ENCODE measurements at places on chromosomes 5 and 9.

- H3K27ac ChIP-seq = no peak overlapping the region
- no peak overlapping the region for H3K4me3 ChIP-seq
- H3K4me1 ChIP-seq = no peaks in the 10 kb centered on the region
- no peak for DNase-seq
- H3K27me3 ChIP-seq = peaks cover 7% of the 10 kb centered on the region
Measured at GRCh38 chr9:83066771-83067170, 3.8 kb upstream of the RASEF start.

DNA sequence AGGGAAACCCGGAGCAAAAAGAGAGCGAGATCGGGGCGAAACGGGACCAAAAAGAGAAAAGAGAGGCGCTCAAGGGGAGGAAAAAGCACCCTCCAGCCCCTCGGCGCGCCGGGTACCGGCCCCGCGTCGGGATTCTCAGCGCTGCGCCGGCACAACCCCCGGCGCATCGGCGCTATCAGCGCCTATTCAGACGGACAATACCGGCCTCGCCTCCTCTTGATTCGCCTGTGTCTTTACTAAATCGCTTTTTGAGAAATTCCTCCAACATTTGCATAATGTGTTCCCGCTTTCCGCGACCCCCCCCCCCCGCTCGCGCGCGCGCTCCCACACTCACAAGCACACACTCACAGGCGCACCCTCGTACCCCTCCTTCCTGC is 578 bp downstream of the LHX6 start:
- DNase-seq = no peak
- no peak overlapping the region for H3K27ac ChIP-seq
- H3K4me3 ChIP-seq = peak overlapping the region; percentile 62

DNA sequence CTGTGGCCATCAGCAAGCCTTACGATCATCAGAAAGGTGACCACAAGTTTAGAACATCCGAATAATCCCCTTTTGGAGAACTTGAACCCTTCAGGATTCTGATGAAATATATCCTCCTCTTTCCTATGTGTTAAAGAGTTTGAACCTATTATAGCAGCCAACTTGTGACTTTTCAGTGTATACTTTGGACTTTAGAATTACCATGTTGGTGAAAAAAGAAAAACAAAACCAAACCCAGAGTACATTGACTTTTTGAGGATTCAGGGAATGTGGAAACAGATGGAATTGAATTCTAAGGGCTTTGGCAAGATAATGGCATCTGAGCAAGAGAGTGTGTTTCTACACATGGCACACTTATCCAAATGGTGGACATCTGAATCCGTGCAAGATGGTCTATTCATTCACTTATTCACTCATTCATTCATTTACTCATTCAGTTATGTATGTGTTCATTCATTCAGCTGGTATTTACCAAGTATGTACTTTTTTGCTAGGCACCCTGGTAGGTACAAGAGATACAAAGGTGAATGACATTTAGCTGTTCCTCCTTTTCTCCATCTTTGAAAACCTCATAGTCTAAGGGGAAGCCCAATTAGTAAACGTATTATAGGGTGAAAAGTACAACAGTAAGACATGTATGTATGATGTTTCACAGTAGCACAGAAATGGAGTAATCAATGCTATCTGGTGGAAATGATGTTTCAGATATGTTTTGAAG is 91.8 kb downstream of the PRDM6 start:
- no peak overlapping the region for H3K27ac ChIP-seq
- H3K4me1 ChIP-seq = peaks cover 3% of the 10 kb centered on the region
- DNase-seq = no peak
- no peak overlapping the region for H3K4me3 ChIP-seq
- no peaks in the 10 kb centered on the region for H3K36me3 ChIP-seq

GRCh38 chr9:136148766-136149165 is 30.1 kb upstream of the TMEM250 start:
- peaks cover 21% of the 10 kb centered on the region for H3K4me1 ChIP-seq
- H3K27me3 ChIP-seq = peaks cover 2% of the 10 kb centered on the region
- H3K27ac ChIP-seq = no peak overlapping the region
- DNase-seq = no peak

GRCh38 chr9:133710661-133711427 is 27.3 kb downstream of the SARDH start:
- H3K27me3 ChIP-seq = no peaks in the 10 kb centered on the region
- peaks cover 15% of the 10 kb centered on the region for H3K4me1 ChIP-seq
- no peak overlapping the region for H3K27ac ChIP-seq
- H3K4me3 ChIP-seq = no peak overlapping the region

DNA sequence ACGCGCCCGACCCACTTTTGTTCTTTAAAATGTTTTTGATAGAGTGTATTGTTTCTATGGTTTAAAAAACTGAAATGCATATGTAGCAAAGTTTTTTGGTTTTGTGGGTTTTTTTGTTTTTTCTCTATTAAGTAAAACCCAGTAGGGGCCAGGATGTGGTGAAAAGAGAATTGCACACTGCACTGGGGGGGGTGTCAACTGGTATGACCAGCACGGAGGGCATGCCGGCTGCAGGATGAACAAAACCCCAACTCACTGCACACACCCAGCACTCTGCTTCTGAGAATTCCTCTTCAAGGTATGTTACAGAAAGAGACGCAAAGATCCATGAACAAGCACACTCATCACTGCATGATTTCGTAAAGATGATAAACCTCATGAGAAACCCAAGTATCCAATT is 75.0 kb downstream of the STK10 start:
- H3K36me3 ChIP-seq = no peaks in the 10 kb centered on the region
- peaks cover 2% of the 10 kb centered on the region for H3K4me1 ChIP-seq
- no peaks in the 10 kb centered on the region for H3K27me3 ChIP-seq
- no peak overlapping the region for H3K27ac ChIP-seq
- no peak overlapping the region for H3K4me3 ChIP-seq

DNA sequence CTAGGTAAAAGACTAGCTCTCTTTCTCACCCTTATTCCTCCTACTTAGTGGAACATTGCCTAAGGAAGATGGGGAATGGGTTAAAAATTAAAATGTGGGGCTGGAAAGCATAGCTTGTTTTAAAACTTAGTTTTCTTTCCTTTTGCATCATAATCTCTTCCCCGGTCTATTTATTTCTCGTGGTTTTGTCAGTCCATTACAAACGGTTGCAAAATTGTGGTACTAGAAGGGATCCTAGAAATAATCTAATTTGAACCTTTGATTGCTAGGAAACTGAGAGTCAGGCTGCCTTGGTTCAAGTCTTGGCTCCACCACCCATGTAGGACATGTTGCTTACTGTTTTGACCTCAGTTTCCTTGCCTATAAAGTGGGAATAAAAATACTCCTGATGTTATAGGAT is 1.3 kb downstream of the IL31RA start:
- no peaks in the 10 kb centered on the region for H3K27me3 ChIP-seq
- H3K27ac ChIP-seq = no peak overlapping the region
- no peak for DNase-seq
- H3K36me3 ChIP-seq = no peaks in the 10 kb centered on the region
- H3K4me1 ChIP-seq = no peaks in the 10 kb centered on the region

DNA sequence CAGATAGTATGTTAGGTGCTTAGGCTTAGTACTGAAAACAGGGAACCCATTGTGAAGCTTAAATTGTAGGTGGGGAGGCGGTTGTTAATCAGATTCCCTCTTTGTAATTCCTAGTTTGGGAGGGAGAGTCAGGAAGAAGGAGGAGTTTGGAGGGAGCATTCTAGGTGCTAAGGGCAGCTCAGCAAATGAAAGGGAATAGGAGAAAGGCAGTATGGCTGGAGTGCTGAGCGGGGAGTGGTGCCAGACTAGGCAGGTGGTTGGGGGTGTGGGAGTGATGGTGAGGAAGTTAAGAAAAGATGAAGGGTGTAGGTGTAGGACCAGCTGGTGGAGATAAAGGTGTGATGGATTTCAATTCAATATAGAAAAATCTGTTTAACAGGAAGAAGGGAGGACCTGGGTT is 11.1 kb upstream of the GARNL3 start:
- H3K36me3 ChIP-seq = no peaks in the 10 kb centered on the region
- DNase-seq = no peak
- no peaks in the 10 kb centered on the region for H3K27me3 ChIP-seq
- H3K4me1 ChIP-seq = no peaks in the 10 kb centered on the region

- no peak overlapping the region for H3K27ac ChIP-seq
- no peak overlapping the region for H3K4me3 ChIP-seq
- no peaks in the 10 kb centered on the region for H3K27me3 ChIP-seq
- DNase-seq = no peak
Measured at GRCh38 chr5:206406-206805, 11.5 kb downstream of the CCDC127 start.

DNA sequence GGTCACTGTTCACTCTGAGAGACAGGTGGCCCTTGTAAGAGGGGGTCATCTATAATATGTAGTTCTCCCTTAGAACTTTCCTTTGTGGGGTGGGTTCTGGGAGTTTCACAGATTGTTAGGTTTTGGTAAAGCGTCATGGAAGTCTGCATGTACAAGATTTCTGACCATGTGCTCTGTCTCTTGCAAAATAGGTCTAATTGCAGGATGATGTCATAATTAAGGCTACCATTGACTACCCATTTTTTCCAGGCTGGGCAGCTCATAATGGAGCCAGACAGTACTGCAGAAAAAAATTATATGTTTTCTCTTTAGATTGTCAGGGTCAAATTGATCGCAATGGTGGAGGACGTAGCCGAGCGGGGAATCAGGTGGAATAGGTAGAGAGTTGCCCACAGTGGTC is 3.7 kb upstream of the GM2A start:
- H3K27me3 ChIP-seq = no peaks in the 10 kb centered on the region

DNA sequence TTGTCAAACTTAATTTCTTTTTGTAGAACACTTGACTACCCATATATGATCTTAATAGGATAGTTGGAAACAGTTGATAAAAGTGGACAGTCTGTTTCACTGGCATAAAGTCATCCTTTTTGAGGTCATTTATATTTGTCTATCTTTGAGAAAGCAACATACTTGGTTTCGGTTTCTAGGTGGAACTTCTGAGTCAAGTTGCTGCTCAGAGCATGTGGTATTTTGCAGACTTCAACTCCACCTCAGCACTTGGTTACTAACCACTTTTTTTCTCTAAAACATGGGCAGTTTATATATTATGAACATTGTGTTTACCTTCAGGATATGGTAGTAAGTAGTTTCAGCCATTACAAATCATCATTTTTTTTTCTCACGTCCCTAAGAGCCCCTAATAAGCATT is 1749.0 kb upstream of the C9orf72 start:
- H3K4me3 ChIP-seq = no peak overlapping the region
- no peaks in the 10 kb centered on the region for H3K36me3 ChIP-seq
- no peak for DNase-seq
- H3K27ac ChIP-seq = no peak overlapping the region
- no peaks in the 10 kb centered on the region for H3K27me3 ChIP-seq

DNA sequence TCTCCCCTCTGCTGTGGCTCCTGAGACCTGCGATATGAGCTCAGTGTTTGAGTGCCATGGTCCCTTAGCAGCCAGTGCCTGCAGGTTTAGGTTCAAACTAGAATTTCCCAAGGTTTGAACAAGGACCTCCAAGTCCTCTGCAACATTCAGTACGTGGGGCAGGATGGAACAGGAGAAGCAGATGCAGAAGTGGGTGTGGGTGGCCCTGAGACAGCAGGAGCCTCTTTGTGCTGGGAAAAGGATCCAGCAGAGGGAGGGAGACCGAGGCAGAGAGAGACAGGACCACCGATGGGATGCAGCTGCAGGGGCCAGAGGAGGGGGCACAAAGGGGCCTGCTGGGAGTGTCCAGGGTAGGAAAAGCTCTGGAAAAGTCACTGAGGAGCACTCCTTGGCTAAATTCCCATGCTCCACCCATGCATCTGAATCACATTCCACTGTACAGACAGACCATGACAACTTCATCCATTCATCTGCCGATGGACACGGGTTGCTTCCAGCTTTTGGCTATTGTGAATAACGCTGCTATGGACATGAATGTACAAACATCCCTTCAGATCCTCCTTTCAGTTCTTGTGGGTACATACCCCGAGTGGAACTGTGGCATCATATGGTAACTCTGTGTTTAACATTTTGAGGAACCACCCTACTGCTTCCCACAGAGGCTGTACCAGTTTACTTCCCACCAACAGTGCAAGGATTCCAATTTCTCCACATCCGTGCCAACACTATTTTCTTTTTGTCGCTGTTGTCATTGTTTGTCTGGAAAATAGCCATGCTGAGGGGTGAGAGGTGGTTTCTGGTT is 26.7 kb upstream of the SUSD3 start:
- DNase-seq = no peak
- no peaks in the 10 kb centered on the region for H3K27me3 ChIP-seq
- no peak overlapping the region for H3K27ac ChIP-seq
- no peaks in the 10 kb centered on the region for H3K36me3 ChIP-seq

GRCh38 chr5:118236108-118236849 is 752.1 kb downstream of the DTWD2 start:
- DNase-seq = no peak
- H3K4me1 ChIP-seq = no peaks in the 10 kb centered on the region
- H3K27ac ChIP-seq = no peak overlapping the region
- no peaks in the 10 kb centered on the region for H3K36me3 ChIP-seq
- no peaks in the 10 kb centered on the region for H3K27me3 ChIP-seq

- H3K27ac ChIP-seq = no peak overlapping the region
- H3K27me3 ChIP-seq = no peaks in the 10 kb centered on the region
- DNase-seq = no peak
- no peaks in the 10 kb centered on the region for H3K36me3 ChIP-seq
- H3K4me1 ChIP-seq = no peaks in the 10 kb centered on the region
- no peak overlapping the region for H3K4me3 ChIP-seq
Measured at GRCh38 chr5:22316294-22316693, 536.9 kb downstream of the CDH12 start.

DNA sequence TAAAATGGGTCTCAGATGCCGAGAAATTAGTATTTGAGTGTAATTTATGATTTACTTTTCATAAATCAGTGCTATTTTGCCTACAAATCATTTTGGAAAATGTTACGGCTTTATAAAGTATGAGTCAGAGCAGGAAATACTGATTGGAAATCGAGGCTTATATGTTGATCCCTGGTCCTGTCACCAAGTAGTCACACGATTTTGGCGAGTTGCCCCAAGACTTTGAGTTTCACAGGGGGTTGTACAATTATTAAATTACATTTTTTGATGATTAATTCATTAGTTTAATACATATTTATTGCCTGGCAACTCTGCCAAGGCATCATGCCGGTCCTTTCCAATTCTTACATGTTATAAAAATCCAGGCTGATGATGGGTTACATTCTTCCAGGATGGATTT is 443.9 kb upstream of the KLF4 start:
- no peak for DNase-seq
- H3K4me3 ChIP-seq = no peak overlapping the region
- H3K4me1 ChIP-seq = no peaks in the 10 kb centered on the region
- H3K36me3 ChIP-seq = no peaks in the 10 kb centered on the region
- H3K27me3 ChIP-seq = no peaks in the 10 kb centered on the region
- no peak overlapping the region for H3K27ac ChIP-seq

DNA sequence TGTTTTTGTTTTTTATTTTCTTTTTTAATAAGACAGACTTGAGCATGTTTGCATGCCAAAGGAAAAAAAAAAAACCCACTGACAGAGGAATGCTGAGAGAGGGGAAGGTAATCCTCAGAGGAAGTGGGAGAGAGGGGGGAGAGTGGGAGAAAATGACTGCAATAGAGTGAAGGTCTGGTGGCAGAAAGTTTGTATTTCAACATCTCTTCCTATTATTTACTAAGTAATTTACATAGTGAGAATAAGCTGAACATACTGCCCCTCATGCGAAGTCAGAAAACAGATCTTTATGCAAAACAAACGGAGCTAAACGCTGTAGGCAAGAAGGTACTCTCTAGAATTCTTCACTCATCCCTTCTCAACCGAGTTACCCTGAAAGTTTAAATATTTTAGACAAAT is 45.0 kb downstream of the ELL2 start:
- no peaks in the 10 kb centered on the region for H3K36me3 ChIP-seq
- H3K27me3 ChIP-seq = no peaks in the 10 kb centered on the region
